ENCODE measurements at places on chromosomes 4 and X.
A peak's percentile ranks its signal among the peaks of the same experiment; 100 is the strongest.

DNA sequence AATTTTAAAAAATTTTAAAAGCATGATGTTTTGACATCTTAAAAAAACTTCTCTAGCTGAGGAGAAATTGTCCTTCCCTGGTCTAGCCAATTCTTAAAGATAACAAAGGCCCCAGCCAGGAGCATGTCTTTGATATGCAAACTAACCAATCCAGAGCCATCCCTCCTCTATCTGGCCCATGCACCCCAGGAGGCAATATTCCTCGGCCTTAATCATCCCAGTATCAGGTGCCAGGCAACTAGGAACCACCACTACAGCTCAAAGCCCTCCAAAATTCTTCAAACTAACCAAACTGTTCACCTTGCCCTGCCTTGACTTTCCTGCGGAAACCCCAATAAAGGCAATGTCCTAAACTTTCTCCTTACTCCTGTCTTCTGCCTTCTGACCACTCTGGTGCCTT, 97.8 kb upstream of the USP9X start:
- DNase-seq, result no peak

GRCh38 chrX:125439194-125439849, 119.7 kb downstream of the TEX13C start:
- DNase-seq, result no peak

GRCh38 chr4:53592122-53592521, 836 bp upstream of the LNX1 start:
- no peak for DNase-seq

GRCh38 chrX:13177921-13178566, 133.6 kb upstream of the FAM9C start:
- no peak for DNase-seq

DNA sequence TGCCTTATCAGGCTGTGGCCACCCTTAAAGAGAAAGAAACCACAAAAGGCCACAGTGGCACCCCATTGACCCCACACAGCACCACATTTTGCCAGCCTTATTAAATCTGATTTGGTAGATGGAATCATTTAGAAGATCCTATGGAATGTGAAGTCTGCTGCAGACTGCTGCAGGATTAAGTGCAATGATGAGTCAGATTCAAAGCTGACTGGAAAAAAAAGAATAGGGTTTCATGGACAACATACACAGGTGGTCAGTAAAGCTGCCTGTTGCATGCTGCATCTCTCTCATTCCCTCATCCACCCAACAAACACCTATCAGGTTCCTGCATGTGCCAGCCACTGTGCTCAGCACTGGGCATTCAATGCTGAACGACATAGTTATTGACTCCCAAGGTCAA, 56.6 kb downstream of the CHST7 start:
- DNase-seq, result no peak

- no peak for DNase-seq
Observed at GRCh38 chr4:80210549-80210948, 13.2 kb downstream of the PRDM8 start.

DNA sequence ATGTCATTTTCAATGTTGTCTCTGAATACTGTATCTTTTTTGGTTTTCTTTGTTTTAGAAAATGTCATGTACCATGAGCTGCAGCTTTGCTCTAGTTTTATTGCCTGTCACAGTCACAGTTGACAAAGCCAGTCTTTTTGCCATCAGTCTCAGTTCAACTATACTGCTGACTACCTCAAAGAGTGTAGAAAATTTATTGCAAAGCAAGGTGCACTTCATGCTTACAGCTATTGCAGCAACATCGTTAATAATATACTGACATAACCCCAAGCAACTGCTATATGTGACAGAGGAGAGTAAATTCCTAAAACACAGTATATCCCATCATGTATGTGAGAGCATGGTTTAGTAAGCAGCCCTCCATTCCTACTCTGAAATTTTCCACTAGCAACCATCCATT, 2022.3 kb downstream of the ARAP2 start:
- DNase-seq, result no peak

DNA sequence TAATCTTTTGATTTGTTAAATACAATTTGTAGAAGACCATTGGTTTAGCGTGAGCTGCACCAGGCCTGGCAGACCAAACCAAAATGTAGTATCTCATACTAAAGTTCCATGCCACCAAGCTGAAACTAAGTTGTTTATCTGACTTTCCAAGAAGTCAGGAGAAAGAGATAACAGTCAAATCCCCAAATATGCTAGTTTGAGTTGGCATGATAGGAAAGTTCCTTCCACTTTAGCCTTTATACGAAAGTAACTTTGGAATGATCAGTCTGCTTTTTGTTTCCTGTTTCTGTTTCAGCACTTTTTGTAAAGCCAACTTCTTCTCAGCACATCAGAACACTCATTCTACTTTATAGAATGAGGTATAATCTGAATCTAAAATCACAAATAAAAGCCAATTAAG, 449.2 kb downstream of the GRXCR1 start:
- DNase-seq, result no peak

- no peak for DNase-seq
Observed at GRCh38 chrX:19750028-19750782, 137.2 kb downstream of the SH3KBP1 start.

DNA sequence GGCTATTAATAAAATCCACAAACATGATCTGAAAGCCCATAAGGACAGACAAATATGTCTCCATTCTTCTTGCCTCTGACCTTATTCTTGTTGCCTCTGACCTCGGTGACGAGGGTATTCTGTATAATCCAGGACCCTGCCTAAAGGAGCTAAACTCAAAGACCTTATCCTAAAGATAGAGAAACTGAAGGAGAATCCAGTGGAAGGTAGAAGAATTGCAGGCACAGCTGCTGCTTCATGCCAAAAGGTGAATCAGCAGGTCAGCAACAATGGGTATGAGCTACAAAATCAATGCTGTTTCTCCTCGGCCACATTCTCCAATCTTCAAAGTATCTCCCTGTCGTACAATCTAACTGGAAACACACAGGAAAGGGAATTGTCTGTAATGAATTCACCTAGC, 71.4 kb downstream of the INTS6L start:
- no peak for DNase-seq

- no peak for DNase-seq
Observed at GRCh38 chrX:112391313-112391712, 288.4 kb downstream of the LHFPL1 start.

DNA sequence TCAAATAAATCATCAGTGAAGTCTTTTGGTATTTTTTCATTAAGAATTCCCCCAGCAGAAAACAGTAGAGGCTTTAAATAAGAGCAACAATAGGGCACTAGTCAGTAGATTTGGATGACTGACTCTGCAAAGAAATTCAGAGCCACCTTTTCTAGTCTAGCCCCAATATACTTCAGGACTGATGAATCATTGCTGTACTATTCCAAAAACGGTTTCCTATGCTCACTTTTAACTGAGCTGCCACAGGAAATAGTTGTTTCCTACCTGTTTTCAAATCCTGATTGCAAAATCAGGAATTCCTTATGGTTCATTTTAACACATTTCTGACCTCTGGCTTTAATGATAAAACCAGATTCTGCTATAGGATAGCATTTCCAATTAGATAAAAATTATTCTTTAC, 171.6 kb downstream of the NR3C2 start:
- DNase-seq, result no peak

- no peak for DNase-seq
Observed at GRCh38 chrX:1281521-1281920, 12.9 kb downstream of the CSF2RA start.

DNA sequence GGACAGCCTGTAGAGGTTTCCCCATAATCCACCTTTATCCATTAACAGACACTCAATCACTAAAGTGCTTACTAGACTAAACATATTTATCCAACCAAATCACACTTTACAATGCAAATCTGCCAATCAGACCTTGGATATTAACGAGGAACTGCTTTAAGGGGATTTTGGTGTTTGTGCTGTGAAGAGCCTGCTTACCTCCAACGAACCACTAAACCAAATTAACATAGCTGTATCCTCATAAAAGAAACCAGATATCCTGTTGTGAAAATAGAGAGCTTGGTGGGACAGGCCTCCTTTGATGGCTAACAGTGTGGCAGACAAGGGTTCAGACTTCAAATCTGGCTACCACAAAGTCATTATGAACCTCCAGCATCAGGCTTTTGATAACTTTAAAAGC, 252.6 kb upstream of the HAND2 start:
- DNase-seq, result no peak

- DNase-seq, result peak; percentile 96
Observed at GRCh38 chr4:143335979-143336780, 496 bp upstream of the GAB1 start.

DNA sequence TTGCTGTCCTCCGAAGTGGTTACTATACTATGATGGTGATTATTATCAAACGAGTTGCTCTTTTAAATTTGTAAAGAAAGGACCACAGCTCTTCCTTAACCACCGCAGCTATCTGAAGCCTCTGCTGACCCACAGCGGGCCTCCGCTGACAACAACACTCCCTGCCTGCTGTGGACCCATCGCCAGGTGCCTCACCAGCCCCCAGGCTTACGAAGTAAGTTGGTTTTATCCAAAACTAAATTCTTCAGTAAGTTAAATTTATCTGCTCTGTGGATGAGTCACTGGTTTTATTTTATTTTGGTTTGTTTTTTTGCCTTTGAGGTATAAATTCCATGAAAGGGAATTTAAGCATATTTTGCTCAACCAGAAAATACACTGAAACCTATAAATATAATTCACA, 54.7 kb downstream of the SLC9A6 start:
- DNase-seq, result no peak

DNA sequence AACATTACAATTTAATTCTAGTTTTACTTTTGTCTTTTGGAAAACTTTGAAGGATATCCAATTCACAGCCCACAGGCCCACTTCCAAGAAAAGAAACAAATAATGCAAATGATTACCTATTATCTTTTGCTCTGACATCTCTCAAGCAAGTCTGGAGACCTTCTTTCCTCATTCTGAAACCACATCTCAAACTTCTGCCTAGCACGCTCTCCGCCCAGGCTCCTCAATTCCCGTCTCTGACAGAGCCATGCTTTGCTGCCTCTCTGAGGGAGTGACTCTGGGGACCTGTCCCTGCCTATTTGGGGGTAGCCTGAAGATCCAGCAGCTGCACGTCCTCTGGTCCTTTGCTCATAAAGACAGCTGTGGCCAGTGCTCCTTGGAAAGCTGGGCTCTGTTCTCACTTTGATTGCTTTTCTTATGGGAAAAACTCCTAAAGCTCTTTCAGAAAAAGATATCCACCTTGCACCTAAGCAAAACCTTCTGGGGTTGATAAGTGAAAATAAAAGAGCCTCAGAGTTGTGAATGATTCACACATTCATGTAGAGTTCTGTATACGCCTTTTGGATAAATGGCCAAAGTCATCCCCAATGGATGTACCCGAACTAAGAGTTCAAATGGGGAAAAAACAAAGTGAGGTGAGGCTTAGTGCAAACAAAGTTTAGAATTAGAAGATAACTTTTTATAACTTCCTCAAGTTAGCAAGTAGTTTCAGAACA, 72.4 kb upstream of the TNIP3 start:
- no peak for DNase-seq

GRCh38 chr4:113141901-113142346, 92.5 kb downstream of the ANK2 start:
- no peak for DNase-seq

GRCh38 chr4:70667740-70668535, 1.6 kb upstream of the JCHAIN start:
- no peak for DNase-seq

DNA sequence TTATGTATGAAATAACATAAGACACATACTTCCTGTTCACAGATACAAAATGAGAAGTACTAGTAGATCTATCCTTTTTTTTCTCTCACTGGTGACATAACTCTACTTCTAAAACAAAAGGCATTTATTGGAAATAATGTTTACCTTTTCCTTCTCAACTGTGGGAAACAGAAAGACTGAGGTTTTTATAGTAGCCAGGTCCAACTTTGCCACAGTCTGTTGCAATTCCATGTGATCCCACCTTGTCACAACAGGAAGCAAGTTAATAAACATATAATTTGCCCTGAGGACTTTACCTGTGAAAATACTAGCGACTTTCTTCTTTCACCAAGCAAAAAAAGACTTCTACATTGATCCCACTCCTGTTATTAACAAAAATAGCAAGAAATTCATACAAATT, 475.8 kb downstream of the PDGFC start:
- no peak for DNase-seq

DNA sequence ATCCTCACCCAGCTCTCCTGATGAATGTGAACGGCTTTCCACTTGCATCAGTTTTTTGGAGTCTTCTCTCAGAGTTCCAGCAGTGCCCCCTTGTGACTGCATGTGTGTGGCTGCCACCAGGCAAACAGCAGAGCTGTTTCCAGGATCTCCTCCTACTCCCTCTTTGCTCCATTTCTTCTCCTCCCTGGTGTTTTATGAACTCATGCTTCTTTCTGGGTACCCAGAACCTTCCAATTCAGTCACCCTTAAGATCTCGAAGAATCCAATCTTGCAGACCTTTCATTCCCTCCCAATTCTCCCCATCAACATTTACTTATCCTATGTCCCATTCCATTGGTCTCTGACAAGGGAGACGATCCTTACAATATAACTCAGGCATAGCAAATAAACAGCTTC, 6.8 kb upstream of the TCEANC start:
- no peak for DNase-seq

- DNase-seq, result no peak
Observed at GRCh38 chr4:142367418-142368180, 478.5 kb downstream of the INPP4B start.

DNA sequence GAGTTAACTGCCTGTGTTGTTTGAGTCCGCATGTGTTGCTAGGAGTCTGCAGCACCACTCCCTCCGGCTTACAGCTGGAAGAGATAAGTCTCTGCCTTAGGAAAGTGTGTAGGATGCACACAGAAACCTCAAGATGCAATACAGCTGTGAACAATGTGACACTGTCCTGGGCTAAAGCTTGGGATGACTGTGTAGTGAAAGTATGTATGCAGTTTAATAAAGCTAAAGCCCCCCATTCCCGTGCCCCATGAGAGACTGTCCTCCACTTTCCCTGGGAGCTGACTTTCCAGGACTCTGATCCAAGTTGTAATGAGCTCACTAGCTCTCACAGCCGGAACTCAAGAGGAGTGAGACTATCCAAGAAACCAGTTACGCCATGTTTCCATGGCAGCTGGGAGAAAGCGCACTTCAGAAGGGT, 156.6 kb upstream of the FTHL17 start:
- no peak for DNase-seq

- no peak for DNase-seq
Observed at GRCh38 chr4:188778905-188779304, 639.7 kb downstream of the TRIML1 start.

DNA sequence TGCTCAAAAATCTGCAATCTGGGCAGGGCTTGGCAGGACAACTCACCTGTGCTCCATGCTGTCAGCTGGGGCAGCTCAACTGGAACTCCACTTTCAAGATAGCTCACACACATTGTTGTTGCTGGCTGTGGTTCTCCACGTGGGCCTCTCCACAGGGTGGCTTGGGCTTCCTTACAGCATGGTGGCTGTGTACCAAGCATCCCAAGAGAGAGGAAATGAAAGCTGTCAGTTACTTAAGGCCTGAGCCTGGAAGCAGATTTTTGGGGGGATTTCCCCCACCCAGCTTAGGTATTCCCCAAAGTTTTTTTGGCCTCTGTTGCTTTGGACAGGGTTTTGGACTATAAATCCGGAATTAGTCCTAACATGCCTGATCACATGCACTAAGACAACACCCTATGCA, 81.0 kb downstream of the BCOR start:
- DNase-seq, result no peak

Measured in C1 segment of cervical spinal cord (tissue), 14 donors.